ENCODE measurements at places on chromosomes 5 and 9.

GRCh38 chr9:88936668-88937067, 54.6 kb upstream of the S1PR3 start:
- no peak for DNase-seq

DNA sequence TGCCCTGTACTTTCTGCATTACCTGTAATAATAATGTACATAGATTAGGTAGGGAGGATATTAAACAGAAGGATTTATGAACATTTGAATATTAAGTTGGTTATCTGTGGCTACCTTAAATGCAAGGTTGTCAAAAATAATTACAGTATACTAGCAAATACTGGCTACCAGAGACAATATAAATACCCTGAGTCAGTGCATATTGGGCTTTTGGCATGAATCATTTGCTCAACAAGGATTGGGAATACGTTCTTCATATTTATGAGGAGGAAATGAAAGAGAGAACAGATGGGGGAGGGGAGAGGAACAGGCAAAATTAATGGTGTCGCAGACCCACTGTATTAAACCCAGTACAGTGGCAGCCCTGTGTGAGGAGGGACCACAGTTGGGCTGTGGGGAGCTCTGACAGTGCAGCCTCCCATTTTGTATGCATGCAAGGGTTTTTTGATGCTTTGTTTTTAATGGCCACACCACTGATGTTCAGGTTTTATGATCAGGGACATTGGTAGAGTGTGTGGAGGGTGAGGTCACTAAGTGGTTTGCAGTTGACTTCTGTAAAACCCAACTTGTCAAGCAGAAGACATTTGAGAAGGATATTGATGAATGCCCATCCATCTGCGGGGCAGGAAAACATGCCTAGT, 56.9 kb downstream of the MVB12B start:
- no peak for DNase-seq

GRCh38 chr9:36572515-36573418, at the start of gene MELK:
Gene MELK, plus strand, starts transcription at chr9:36572895. Its CDS starts 8,787 bp downstream, at chr9:36581682.
- peak; percentile 65 for DNase-seq

- DNase-seq: no peak
Observed at GRCh38 chr9:131100445-131100844, 4.1 kb downstream of the AIF1L start.

DNA sequence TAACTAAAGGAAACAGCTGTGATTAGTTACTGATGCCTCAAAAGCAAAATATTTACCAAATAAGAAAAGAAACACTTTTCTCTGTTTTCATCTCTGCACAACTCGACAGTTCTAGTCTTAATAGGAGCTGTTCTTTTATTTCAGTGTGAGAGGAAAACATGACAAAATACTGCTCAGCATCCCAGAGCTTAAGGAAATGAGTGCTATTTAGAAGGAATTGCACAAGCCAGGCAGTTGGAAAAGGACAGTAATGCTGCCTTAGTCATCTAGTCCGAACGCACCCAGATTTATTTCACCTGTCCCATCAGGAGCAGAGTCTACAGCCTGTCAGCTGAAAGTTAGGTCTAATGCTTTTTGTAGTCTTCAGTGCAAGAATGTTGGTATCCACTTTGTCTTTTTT, 12.3 kb downstream of the ZCCHC9 start:
- no peak for DNase-seq

GRCh38 chr9:89878003-89878411, 273.2 kb downstream of the GADD45G start:
- no peak for DNase-seq

DNA sequence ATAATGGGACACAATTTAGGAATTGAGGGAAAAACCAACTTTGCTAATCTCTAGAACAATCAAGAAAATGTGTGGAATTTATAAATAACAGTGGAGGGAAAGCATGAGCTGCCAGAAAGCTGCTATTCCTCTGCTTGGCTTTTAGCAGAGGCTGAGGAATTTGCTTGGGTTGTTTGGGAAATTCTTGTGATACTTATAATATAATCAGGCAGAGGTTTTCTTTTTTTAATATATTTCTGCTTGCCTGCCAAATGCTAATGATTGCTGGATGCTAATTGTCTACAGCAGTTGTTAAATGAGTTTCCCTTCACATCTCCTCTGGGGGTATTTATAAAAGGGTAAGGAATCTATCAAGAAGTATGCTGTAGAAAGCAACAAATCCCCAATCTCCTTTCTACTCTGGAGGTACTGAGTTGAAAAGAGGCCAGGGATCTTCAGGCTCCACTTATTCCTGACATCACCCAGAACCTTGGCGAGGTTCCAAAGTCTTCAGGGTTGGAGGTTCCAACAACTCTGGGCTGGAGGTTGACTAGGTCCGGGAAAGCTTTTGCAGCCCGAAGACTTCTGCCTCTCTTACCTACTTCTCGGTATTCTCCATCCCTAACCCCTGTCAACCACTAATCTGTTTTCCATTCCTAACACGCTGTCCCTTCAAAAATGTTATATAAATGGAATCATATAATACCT, 60.4 kb upstream of the TMED7 start:
- no peak for DNase-seq
